ENCODE measurements at places on chromosomes 2 and 18.

GRCh38 chr2:216391401-216391800, 19.1 kb upstream of the MARCHF4 start:
- DNase-seq = no peak

GRCh38 chr2:105396254-105397024, 2.4 kb downstream of the FHL2 start:
- DNase-seq = no peak

- DNase-seq = no peak
Observed at GRCh38 chr2:234240917-234241316, 190.4 kb downstream of the SPP2 start.

DNA sequence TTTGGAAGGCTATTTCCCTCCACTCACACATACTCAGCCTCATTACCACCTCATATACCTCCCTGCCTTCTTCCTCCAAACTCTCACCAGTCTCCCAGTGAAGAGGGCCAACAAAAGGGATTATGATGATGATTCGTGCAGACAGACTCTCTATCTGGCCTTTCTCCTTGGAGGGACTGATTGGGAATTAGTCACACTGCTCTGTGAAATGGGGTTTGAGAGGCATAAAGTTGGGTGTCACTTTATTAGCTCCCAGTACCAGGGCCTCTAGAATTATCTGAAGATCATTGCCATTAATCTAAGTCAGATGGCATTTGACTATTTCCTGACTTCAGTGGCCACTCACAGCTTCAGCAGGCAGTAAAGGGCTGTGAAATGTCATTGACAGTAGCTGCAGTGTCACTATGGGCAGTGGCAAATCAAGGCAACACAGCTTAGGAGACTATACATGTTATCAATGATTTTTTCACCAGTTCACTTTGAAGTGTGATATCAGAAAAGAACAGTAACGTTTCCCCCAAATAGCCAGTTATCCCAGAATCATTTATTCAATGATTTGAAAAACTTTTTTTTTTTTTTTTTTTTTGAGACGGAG, 17.4 kb downstream of the CNRIP1 start:
- no peak for DNase-seq

- DNase-seq = no peak
Observed at GRCh38 chr18:38654946-38655345, 1089.3 kb upstream of the CELF4 start.

GRCh38 chr2:159722580-159722979, 10.3 kb downstream of the MARCHF7 start:
- no peak for DNase-seq

DNA sequence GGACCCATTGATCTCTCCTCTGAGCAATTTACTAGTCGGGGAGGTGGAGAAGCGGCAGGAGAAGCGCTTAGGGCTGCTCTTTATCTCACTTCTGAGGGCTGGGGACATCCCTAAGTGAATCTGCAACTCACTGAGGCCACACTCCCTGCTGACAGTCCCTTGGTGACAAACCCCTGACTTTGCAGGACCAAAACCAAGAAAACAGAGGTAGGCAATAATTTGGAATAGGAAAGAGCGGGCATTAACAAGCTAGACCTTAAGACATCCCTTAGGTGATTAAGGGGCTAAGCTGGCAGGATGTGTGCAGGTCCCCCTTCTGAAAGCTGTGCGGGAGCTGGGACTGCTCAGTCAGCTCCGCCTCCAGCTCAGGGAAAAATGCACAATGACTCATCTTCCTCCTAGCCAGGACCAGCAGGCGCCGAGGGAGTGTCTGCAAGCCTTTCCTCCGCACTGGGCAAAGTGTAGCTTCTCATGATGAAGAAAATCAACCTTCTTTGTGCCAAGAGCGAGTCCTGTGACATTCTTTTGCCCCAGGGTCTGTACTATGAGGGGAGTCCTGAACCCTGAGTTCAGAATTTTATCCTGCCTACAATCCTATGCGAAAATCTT, 63.3 kb downstream of the BOD1L2 start:
- no peak for DNase-seq

GRCh38 chr2:4995466-4995865, 696.7 kb upstream of the SOX11 start:
- DNase-seq = no peak

DNA sequence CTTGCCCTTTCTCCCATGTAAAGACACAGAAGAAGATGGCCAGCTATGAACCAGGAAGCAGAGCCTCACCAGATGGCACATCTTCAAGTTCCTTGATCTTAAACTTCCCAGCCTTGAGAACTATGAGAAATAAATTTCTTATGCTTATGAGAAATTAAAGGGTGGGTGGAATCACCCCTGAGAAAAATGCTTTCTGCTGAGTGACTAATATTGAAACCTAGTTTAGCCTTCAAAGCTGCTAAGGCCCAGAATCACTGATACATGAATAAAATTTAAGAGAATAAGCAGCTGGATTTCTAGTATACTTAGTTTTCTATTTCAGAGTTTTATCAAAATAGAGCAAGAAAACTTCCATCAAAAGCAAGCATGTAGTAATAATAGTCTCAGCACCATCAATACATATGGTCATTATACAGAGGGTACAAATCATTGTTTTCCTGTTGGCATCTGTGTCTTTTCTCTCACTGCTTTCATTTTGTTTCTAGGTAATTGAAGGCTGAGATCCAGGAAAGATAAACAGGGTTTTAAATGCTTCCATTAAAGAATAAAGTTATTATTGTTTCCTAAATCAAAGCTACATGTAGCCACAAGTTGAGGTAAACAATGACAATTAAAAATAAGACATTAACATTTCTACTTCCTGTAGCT, 53.3 kb upstream of the COL5A2 start:
- DNase-seq = no peak

GRCh38 chr2:17615728-17616351, 75.3 kb downstream of the VSNL1 start:
- no peak for DNase-seq

DNA sequence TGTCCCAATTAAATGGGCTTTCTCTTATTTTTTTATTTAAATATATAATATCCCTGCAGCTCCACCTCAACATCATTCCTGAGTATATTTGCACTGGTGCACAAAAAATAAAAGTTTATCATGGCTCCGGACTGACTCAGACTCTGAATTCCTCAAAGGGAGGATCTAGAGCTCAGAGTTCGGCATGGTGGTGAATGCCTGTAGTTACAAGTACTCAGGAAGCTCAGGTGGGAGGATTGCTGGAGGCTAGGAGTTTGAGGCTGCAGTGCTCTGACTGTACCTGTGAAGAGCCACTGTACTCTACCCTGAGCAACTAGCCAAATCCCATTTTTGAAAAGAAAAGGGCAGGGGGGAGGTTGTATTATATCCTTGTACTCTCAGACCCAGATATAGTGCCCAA, 52.8 kb upstream of the NRXN1 start:
- no peak for DNase-seq

- DNase-seq = no peak
Observed at GRCh38 chr2:176514805-176515500, 245.7 kb downstream of the MTX2 start.

DNA sequence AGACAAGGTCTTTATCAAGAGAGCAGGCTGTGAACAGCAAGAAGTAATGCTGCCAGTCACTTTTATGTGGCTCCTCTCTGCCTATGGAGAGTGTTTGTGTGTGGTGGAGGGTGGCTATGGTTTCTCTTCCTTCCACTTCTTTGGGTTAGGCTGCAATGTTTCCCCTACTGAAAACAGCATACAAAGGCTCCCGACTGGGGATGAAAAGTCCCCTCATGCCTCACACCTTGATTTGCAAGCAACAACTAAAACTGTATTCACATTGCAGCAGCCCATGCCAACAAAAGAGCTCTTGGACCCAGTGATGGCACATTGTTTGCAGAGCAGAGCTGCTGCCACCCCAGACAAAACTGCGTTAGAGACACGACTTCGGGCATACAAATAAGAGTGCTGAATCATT, 301.6 kb downstream of the SLC8A1 start:
- no peak for DNase-seq

DNA sequence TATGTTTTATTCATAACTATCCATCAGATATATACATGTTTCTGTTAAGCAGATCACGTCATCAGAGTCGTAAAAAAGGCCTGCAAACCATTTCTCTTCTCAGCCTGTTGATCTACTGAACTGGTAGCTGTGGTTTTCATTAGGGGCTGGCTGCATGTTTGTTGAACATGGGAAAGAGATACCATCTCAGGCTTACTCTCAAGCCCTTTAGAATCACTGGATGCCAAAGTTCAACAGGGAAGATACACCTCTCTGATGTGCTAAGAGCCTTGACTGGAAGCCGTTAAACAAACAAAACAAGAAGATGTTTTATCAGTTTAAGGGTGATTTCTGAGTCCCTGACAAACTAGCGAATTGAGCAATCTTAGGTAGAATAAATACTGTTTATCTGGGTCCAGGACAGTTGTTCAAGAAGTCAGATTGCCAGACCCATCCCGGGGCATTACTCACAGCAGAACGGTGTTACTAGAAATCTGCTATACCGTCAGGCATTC, 94.5 kb upstream of the LMAN1 start:
- DNase-seq = no peak

GRCh38 chr2:171334946-171335345, 98.8 kb downstream of the METTL8 start:
- DNase-seq = no peak

- DNase-seq = no peak
Observed at GRCh38 chr2:201774546-201774945, 6.2 kb downstream of the ALS2 start.

- DNase-seq = no peak
Observed at GRCh38 chr18:61096226-61096625, 237.0 kb upstream of the CDH20 start.

DNA sequence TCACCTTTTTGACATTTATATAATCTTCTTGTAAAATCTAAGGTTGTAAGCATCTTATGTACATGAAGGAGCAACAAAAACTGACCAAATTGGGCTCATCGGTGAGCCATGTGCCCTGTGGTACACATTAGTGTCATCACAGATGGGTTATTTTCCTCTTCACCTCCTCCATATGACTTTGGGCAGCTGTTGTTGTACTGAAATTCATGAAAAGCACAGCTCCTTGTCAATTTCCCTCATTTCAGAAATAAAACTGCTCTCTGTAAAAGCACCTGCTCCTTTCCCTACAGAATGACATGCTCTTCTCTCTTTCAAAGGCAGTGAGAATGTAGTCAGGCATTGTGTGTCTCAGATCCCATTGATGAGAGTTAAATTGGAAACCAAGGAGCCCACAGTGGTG, 42.0 kb downstream of the DTNA start:
- DNase-seq = no peak

DNA sequence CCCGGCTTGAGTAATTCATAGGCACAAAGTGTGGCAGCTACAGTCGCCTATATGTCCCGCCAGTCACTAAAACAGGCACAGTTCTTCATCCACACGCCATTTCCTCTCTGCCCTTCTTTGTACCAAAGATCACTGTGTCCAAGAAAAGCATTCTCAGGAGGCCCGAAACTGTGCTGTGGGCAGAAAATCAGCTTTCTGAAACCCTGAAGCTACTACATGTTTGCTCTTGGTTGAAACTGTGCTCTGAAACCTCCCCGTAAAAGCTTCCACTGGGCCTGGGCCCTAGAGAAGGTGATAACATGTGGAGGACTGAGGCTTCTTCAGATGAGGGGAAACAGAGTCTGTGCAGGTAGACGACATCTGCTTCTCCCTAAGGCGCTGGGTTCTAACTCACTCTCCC, 75.6 kb upstream of the ID2 start:
- no peak for DNase-seq

- no peak for DNase-seq
Observed at GRCh38 chr2:880201-880970, 70.3 kb upstream of the SNTG2 start.

- DNase-seq = no peak
Observed at GRCh38 chr2:37283207-37283606, 41.4 kb downstream of the PRKD3 start.

DNA sequence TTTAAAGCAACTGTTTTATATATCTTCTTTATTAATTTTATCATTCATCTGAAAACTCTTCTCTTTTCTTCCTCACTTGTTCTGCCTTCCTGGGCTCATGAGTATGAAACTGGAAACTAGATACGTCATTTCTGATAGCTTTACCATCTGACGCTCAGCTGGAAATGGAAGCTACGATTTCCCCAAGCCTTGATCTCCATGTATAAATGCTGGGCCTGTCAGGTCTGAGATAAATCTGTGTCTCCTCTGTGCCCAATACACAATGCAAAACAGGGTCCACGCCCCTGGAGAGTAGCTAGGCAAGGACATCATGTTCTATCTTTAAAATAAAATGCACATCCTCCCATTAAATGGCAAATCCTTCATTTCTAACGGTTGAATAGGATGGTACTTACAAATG, 238.4 kb downstream of the AFF3 start:
- DNase-seq = no peak

GRCh38 chr2:199461711-199462346, 4.1 kb upstream of the SATB2 start:
- DNase-seq = no peak

- no peak for DNase-seq
Observed at GRCh38 chr2:241314226-241315092, 1.0 kb downstream of the HDLBP start.

- DNase-seq = no peak
Observed at GRCh38 chr2:209661286-209661894, 110.2 kb upstream of the UNC80 start.

DNA sequence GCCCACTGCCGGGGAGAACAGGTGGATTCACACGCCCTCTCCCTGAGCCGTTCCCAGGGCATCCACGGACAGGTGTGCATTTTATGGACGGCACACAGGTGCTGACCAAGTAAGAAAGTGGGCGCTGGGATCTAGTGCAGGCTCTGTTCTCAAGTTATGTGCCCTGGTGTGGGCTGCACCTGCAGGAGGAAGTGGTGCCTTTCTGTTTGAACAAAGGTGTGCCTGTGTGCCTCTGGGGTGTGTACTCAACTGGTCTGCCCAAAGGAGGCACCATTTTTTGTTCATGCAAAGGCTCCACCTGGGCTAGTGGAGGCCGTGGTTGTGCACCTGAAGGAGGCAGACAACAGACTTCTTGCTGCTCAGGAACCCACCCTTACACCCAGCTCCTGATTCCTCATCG, 88.2 kb upstream of the HK2 start:
- DNase-seq = no peak

DNA sequence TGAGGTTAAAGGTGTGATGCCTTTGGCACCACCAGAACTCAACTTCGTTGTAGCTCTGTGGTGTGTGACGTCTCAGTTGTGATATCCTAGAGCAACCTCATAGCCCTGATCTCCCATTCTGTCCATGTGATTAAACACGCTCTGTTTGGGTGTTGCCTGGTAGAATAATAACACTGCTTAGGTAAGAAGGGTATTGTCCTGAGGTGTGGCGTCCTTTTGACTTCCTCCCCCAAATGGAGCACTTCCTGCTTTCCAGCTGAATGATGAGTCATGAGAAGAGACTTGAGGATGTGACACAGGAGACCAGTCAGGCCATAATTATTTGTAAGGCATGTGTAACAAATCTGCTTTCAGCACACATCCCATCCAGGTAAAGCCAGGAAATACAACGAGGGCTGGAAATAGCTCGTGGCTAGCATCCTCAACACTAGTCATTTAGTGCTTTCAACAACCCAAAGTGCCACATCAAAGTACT, 100.7 kb downstream of the RAPGEF4 start:
- DNase-seq = no peak

- no peak for DNase-seq
Observed at GRCh38 chr2:109582928-109583895, 30.6 kb downstream of the SEPTIN10 start.

All from stimulated activated CD8-positive, alpha-beta memory T cell treated with anti-CD3 and anti-CD28 coated beads, Interleukin-7, amount 100 ng/mL, for 1 hour (primary cell).